Progenitor cell of endocrine pancreas (in vitro differentiated cells): ENCODE measurements at places on chromosomes 4 and X. TPM values are rescaled to one million over a fixed set of nuclear protein-coding genes. Genes with fewer than 3 reads are reported as not detected.

GRCh38 chrX:22527302-22527701 lies 254.6 kb downstream of the CBLL2 start:
- DNase-seq, result no peak

- no peak for DNase-seq
These were observed 1324.2 kb downstream of the RPA4 start for GRCh38 chrX:98207947-98208346.

- DNase-seq, result no peak
These were observed 1668.7 kb upstream of the PCDH7 start for GRCh38 chr4:29051381-29051965.

DNA sequence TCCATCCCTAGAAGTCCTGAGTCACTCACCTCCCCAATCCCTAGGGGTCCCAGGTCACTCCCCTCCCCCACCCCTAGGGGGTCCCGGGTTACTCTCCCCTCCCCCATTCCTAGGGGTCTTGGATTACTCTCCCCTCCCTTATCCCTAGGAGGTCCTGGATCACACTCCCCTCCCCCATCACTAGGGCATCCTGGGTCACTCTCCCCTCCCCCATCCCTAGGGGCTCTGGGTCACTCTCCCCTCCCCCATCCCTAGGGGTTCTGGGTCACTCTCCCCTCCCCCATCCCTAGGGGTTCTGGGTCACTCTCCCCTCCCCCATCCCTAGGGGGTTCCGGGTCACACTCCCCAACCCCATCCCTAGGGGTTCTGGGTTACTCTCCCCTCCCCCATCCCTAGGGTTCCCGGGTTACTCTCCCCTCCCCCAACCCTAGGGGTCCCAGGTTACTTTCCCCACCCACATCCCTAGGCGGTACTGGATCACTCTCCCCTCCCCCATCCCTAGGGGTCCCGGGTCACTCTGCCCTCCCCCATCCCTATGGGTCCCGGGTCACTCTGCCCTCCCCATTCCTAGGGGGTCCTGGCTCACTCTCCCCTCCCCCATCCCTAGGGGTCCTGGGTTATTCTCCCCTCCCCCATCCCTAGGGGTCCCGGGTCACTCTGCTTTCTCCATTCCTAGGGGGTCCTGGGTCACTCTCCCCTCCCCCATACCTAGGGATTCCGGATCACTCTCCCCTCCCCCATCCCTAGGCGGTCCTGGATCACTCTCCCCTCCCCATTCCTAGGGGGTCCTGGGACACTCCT lies 2.1 kb downstream of the ASMTL start:
- no peak for DNase-seq

CORIN gene
- 0.84 and 1.5 TPM in 2 replicates for total RNA-seq

DNA sequence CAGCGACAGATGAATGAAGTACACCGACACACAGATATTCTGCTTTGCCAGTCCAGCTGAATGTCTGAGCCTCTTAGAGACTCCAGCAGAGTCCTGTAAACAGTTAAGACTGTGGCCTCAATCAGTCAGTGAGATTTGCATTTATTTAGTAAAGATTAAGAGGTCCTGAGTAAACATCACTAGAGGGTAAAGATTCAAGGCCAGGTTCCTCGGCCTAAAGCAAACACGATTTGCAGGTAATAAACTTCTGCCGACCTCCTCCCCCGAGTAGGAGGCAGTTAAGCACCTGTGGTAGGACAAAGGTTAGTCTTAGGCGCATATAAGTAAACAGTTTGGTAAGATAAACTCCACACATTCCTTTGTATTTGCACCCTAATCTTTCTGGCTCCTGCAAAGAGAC lies 99.6 kb downstream of the CFAP47 start:
- peak; percentile 10 for DNase-seq

- DNase-seq, result no peak
These were observed 63.4 kb upstream of the KLF3 start for GRCh38 chr4:38600575-38600974.

GRCh38 chr4:5712931-5713330 lies 1.9 kb downstream of the EVC start:
- DNase-seq, result no peak

VEGFD gene
- 0.22 and 0.47 TPM in 2 replicates for total RNA-seq

COX7B2 gene
- not detected in 2 replicates for total RNA-seq

GRCh38 chr4:127149086-127149485 lies 483.7 kb upstream of the INTU start:
- DNase-seq, result no peak
